Osteoblast (primary cell): ENCODE measurements at places on chromosomes 4 and X. TPM values are rescaled to one million over a fixed set of nuclear protein-coding genes. Genes with fewer than 3 reads are reported as not detected.

The CSAG1 gene
- total RNA-seq: not detected in 2 replicates

The GPR173 gene
- 1.8 and 2.2 TPM in 2 replicates for total RNA-seq

The TLR1 gene
- total RNA-seq: 2.4 and 3.3 TPM in 2 replicates

The CXorf51A gene
- total RNA-seq: not detected in 2 replicates

The PARM1 gene
- total RNA-seq: under 0.01 TPM in 1 of 2 replicates, not detected in the other

The IQCM gene
- total RNA-seq: not detected in 2 replicates

The GIMD1 gene
- not detected in 2 replicates for total RNA-seq

The SASH3 gene
- not detected in 2 replicates for total RNA-seq

The ENAM gene
- total RNA-seq: not detected in 2 replicates

The PRR32 gene
- not detected in 2 replicates for total RNA-seq

DNA sequence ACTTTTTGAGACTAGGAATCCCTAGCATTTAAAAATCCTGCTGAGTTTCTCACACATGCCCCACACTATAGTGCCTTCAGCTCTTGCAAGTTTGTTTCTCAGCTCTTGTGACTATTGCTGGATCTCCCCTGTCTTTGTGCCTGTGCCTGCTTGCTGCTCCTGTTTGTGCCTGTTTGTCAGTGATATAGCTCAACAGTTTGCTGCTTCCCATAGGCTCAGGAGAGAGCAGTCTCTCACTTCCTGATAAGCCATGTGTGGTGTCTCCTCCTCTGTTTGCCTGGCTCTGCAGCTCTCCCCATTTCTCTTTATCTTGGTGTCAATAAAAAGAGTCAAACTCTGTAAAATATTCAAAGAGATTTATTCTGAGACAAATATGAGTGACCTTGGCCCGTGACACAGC, 259.8 kb upstream of the CLNK start:
- no peaks in the 10 kb centered on the region for H3K4me1 ChIP-seq
- H3K27me3 ChIP-seq: no peaks in the 10 kb centered on the region
- no peaks in the 10 kb centered on the region for H3K36me3 ChIP-seq
- DNase-seq: no peak
- no peak overlapping the region for H3K4me3 ChIP-seq

GRCh38 chr4:105815701-105816100, 79.6 kb upstream of the NPNT start:
- H3K27ac ChIP-seq: no peak overlapping the region
- no peaks in the 10 kb centered on the region for H3K4me1 ChIP-seq
- no peaks in the 10 kb centered on the region for H3K36me3 ChIP-seq
- H3K27me3 ChIP-seq: no peaks in the 10 kb centered on the region
- no peak overlapping the region for H3K4me3 ChIP-seq

DNA sequence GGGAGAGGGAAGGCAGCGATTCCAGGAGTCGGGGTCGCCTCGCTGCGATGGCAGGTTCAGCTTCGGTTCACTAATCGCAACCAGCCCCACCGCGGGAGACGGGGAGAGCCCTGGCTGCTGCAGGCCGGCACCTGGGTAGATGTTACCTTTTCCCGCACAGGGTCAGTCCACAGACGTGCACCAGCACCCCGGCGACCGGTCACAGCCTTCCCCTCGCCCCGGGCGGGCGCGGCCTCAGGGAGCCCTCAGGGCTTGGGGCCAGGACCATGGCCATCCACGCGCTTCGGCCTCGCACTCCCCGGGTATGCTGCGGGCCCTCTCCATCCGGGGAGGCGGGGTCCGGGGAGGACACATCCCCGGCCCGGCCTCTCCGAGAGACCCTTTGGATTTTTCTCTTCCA, 26.1 kb upstream of the EXOC1L start:
- DNase-seq: peak; percentile 62
- peak overlapping the region; percentile 42 for H3K4me3 ChIP-seq
- H3K4me1 ChIP-seq: no peaks in the 10 kb centered on the region
- H3K36me3 ChIP-seq: no peaks in the 10 kb centered on the region

DNA sequence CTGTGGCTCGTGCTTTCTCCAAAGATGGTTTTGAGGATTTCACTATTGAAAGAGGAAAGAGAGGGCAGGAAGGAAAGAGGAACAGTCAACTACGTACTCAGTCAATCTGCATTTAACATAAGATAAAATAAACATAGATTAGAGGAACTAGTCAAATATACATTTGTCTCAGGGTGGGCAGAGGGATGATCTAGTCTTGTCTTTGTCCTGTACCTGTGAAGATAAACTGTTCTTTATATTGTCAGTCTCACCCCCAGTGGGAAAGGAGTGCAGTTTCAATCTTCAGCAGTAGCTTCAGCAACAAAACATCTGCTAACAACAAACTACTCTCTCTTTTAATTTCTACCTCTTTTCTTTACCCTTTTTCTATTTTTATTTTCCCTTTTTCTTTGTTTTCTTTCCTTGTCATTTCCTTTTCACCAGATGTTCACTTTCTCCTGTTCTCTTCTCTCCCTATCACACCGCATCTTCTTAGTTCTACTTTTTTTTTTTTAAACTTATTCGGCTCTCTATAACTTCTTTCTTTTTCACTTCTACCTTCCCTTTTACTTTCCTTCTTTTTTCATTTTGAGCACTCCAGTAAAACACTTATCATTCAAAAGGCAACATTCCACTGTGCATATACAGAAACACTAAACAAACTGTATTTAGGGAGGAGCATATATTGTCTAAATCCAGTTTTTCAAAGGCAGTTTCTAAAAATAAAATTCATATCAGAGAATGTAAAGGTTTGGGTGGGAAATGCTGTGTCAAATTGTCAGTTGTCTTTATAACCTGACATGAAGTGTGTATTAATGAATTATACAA, 51.4 kb upstream of the GUCY1A1 start:
- H3K27me3 ChIP-seq: no peaks in the 10 kb centered on the region
- H3K36me3 ChIP-seq: no peaks in the 10 kb centered on the region
- H3K27ac ChIP-seq: no peak overlapping the region
- DNase-seq: no peak
- no peaks in the 10 kb centered on the region for H3K4me1 ChIP-seq

DNA sequence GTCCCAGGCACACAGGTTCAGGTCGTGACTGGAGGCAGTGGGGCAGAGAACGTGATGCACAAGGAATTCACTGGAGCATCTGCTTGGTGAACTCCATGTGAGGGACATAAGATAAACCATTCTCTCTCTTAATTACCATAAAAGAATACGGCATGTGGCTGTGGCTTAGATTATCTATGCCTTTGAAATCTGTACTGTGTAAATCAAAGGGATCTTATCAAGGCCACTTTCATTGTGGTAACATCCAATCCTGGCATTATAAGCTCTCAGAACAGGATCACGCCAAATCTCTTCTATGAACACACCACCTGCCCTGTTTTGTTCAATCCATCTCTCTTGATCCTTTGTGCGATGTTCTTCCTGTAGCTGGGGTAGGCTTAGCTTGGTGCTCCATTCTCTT, 192.3 kb downstream of the SPATA18 start:
- no peaks in the 10 kb centered on the region for H3K4me1 ChIP-seq
- H3K4me3 ChIP-seq: no peak overlapping the region
- no peak overlapping the region for H3K27ac ChIP-seq
- no peak for DNase-seq
- peaks cover 3% of the 10 kb centered on the region for H3K27me3 ChIP-seq

DNA sequence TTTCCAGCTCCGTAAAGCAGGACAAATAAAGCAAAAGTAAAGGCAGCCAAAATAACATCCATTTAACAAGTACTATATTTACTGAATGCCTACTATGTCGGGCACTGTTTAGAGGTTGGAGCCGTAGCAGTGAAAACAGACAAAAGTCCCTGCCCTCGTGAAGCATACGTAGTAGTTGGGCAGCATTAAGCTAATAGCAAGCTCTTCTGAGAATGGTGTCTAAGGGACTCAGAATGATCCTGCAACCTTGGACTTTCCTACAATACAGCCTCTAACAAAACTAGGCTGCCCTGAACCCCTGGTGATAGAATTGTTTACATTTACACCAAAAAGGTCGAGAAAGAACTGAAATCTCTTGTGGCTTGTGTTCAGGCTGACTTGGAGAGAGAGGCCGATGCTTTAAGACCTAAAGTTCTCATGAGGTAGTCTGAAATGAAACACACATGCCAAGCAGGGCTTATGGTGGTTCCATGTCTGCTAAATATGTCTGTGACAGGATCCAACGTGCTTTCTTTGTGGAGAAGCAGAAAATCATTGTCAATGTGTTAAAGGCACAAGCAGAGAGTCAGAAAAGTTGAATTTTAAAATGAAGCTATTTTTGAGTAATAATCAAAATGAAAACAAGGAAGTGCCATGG, 898 bp upstream of the PDGFC start:
- H3K36me3 ChIP-seq: no peaks in the 10 kb centered on the region
- peak overlapping the region; percentile 73 for H3K27ac ChIP-seq

GRCh38 chrX:23727206-23727605, 15.9 kb downstream of the ACOT9 start:
- H3K27ac ChIP-seq: no peak overlapping the region
- no peaks in the 10 kb centered on the region for H3K27me3 ChIP-seq
- DNase-seq: no peak
- no peak overlapping the region for H3K4me3 ChIP-seq

DNA sequence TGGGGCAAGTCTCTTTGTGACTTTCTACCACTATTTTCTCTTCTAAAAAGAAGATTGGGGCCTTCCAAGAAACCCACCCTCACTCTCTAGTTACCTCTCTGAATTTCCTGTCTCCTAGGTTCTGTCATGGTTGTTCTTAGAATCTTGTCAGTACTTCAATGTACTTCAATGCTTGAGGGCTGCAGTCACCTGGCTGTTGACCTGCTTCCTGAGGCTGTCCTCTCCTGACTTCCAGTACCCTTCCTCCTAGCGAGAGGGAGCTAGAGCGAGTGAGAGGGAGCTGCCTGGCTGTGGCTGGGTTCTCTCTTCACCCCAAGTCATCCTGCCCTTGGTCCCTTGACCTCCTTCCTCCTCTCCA, 17.7 kb downstream of the CD99L2 start:
- H3K4me1 ChIP-seq: no peaks in the 10 kb centered on the region
- DNase-seq: no peak
- H3K36me3 ChIP-seq: no peaks in the 10 kb centered on the region
- no peak overlapping the region for H3K4me3 ChIP-seq
- no peaks in the 10 kb centered on the region for H3K27me3 ChIP-seq
- H3K27ac ChIP-seq: no peak overlapping the region

DNA sequence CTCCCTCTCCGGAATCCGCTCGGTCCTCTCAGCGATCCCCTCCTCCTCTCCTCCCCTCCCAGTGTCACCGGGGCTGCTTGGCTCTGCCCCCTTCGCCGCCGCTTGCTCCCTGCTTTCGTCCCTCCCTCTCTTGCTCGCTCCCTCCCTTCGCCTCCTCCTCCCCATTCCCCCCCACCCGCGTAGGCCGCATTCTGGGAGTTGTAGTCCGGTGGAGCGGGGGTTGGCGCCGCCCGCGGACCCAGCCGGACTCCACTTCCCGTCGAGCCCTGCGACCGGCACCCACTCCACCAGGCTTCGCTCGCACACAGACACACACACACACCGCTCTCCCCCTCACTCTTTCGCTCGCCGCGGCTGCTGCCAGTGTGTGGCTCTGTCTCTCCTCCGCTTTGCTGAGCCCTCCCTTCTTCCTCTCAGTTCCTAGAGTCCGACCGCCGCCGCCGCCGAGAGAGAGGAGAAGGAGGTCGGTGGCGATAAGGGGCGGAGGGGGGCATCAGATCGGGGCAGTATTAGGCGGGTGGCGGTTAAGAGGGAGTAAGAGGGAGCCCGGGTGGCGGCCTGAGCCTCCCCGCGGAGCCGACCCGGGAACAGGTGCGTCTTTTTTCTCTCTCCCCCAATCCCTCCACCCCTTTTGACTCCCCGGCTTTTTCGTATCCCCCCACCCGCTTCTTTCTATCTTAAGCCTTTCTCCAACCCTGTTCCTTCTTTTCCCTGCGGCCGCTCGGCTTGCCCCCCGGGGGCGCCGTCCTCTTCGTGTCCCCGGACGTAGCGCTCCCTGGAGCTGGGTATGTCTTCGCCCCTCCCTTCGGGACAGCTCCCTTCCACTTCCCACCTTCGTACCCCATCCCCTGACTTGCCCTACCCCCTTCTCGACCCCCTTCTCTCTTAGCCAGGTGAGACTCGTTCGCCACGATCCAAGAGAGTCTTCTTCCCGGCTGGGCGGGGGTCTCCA, at the start of gene BCORL1:
BCORL1 (plus strand) TSS at position 336 of the 952 bp plus-strand sequence. CDS start 22,597 bp downstream, outside the sequence.
- peak; percentile 100 for DNase-seq
- H3K4me1 ChIP-seq: no peaks in the 10 kb centered on the region
- H3K4me3 ChIP-seq: no peak within 1 kb of the TSS
- no peak within 1 kb of the TSS for H3K27ac ChIP-seq

DNA sequence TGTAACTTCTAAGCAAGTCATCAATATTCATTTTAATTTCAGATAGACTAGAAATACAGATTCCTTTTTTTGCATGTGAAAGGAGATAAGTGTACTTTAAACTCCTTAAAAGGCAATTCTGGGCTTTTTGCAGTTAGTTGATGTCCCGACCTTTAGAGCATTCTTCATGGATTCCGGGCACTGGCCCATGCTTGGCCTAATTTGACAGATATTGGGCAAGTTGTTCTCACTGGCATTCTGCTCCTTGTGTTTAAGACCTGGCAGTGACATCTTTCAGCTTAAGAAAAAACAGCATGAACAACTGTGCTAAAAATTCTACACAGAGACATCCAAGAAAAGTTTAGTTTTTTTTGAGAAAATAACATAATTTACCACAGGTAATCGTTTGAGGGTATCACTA, 1037.2 kb downstream of the PCDH18 start:
- H3K4me3 ChIP-seq: no peak overlapping the region
- H3K27ac ChIP-seq: no peak overlapping the region
- no peaks in the 10 kb centered on the region for H3K4me1 ChIP-seq
- no peaks in the 10 kb centered on the region for H3K36me3 ChIP-seq

GRCh38 chr4:87031920-87032319, 97.1 kb downstream of the AFF1 start:
- peak overlapping the region; percentile 31 for H3K27ac ChIP-seq
- peaks cover 65% of the 10 kb centered on the region for H3K4me1 ChIP-seq
- DNase-seq: no peak
- H3K36me3 ChIP-seq: no peaks in the 10 kb centered on the region
- H3K4me3 ChIP-seq: peak overlapping the region; percentile 46

GRCh38 chrX:14670819-14671218, 141.5 kb downstream of the GLRA2 start:
- H3K4me1 ChIP-seq: peaks cover 7% of the 10 kb centered on the region
- no peak for DNase-seq
- H3K4me3 ChIP-seq: no peak overlapping the region

DNA sequence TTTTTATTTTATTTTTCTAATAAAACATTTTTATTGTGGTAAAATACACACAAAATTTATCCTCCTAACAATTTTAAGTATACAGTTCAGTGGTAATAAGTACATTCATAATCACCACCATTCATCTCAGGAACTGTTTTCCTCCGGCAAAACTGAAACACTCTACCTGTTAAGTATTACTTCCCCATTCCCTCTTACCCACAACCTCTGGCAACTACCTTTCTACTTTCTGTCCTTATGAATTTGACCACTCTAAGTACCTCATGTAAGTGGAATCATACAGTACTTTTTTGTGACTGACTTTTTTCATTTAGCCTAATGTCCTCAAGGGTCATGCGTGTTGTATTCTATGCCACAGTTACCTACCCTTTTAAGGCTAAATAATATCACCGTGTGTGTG, 21.1 kb upstream of the HSFX4 start:
- DNase-seq: no peak
- no peaks in the 10 kb centered on the region for H3K4me1 ChIP-seq
- no peak overlapping the region for H3K27ac ChIP-seq
- no peaks in the 10 kb centered on the region for H3K36me3 ChIP-seq
- no peak overlapping the region for H3K4me3 ChIP-seq
